Stimulated activated CD8-positive, alpha-beta memory T cell treated with anti-CD3 and anti-CD28 coated beads, Interleukin-15, amount 100 ng/mL, for 48 hours (primary cell): ENCODE measurements at places on chromosomes 16 and 17.

- DNase-seq: no peak
Observed at GRCh38 chr16:53872248-53873221, 168.6 kb downstream of the FTO start.

- no peak for DNase-seq
Observed at GRCh38 chr16:65037556-65037955, 84.3 kb downstream of the CDH11 start.

DNA sequence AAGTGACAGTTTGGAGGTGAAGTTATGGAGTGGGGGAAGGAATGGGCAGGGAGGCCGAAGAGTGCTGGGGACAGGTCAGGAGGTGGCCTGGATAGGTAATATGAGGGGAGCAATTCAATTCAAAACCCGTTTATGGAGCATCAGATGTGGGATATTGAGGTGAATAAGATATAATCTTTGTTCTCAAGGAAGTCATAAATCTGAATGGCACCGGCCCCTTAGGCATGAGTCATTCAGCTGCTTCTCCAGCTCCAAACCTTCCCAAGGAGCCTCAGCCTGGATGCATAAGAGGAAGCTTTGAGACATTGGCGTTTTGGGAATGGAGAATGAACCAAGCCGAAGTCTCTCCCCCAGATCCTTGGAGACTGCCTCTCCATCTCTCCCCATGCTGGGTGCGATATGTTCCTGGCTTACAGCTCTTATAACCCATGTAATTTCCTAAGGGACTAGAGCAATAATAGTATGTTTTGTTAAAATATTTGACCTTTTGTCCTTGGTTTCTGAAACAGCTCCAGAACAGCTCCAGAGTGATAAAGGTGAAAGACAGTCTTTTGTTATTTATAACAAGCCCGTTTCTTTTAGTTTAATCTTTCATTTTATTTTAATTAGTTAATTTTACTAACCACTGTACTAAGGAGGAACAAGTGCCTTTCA, 1.7 kb downstream of the TUBG2 start:
- DNase-seq: no peak

DNA sequence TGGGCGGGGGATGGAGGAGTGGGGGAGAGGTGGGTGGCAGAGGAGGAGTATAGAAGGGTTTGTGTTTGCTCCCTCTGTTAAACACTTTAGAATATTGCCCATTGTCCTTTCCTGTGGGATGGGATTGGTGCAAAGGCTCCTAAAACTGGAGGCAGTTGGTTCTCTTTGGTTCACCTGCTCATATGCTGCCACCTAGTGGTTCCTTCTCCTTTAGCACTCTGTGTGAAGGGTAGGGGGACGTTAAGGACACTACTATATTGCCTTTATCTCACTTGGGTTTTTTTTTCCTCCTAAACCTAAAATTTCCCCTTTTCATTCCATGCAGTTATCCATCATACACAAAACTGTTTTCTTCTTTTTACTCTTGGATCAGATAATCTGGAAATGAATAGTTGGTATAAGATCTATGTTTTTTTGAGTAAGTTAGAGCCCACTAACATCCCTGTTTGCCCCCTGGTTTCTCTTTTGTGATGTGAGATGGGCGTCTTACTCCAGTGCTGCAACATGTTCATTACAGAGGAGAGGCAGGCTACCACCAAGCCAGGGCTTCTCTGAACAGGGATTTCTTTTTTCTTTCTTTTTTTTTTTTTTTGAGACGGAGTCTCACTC, 23.8 kb downstream of the SNX11 start:
- no peak for DNase-seq

DNA sequence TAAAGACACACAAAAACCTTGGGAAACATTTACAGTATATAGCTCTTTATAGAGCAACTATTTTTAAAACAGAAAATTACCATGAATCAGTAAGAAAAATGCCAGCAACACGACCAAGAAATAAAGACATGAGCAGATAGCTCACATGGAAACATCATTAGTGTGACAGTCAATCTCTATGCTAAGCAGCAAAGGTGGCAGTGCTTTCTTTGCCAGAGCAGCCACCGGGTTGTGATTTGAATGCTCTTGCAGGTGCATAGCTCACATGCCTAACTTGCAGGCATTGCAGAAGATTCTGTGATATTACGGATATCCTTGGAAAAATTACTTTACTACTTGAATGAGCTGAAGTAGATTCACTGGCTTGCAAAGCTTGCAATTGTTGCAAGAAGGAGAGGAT, 652.9 kb upstream of the C16orf82 start:
- no peak for DNase-seq

GRCh38 chr17:69423450-69423849, 9.0 kb downstream of the MAP2K6 start:
- DNase-seq: no peak

- no peak for DNase-seq
Observed at GRCh38 chr17:73371836-73372235, 60.0 kb upstream of the CDC42EP4 start.

DNA sequence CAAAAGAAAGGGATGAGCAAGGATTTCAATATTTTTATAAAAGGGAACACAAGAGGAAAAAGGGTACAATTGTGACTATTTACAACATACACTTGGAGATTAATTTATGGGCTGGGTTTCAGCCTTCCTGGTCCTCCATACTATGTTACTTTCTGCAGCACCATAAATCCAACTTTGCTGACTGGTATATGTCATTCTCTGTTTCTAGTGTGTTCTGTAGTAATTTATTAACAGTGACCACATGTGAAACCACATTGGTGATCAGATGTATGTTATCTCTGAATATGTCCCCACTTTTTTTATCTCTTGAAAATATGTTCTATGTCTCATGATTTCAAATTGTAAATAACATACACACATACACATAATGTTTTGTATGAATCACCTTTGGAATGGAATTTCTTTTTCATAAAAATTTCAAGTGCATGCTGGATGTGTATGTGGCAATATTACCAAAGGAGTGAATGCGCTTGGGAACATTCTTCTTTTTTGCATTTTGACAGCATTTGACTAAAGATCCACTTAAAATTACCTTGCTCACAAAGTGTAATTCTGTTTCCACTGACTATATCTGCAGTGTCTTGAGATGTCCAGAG, 2.9 kb upstream of the LYRM9 start:
- DNase-seq: no peak

- peak; percentile 29 for DNase-seq
Observed at GRCh38 chr17:78933025-78933958, 8.1 kb upstream of the TIMP2 start.

DNA sequence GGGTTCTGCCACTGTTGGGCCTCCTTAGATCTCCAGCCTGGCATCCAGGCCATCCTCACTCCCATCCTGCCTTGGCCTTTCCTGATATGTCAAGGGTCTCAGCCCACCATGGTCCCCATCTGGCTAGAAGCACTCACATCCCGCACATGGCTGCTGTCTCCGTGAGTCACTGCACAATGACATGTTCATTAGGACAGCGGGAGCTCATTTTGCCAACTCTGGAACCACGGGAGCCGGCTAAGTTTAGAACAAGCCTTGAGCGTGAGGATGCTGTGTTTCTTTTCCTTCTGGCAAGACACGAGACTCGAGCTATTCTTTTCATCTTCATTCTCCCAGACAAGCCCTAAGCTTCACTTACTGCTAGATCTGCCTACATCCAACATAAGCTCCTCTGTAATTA, 65.7 kb upstream of the KSR1 start:
- DNase-seq: no peak

- DNase-seq: peak; percentile 20
Observed at GRCh38 chr17:48483471-48484131, 47.2 kb downstream of the HOXB1 start.

DNA sequence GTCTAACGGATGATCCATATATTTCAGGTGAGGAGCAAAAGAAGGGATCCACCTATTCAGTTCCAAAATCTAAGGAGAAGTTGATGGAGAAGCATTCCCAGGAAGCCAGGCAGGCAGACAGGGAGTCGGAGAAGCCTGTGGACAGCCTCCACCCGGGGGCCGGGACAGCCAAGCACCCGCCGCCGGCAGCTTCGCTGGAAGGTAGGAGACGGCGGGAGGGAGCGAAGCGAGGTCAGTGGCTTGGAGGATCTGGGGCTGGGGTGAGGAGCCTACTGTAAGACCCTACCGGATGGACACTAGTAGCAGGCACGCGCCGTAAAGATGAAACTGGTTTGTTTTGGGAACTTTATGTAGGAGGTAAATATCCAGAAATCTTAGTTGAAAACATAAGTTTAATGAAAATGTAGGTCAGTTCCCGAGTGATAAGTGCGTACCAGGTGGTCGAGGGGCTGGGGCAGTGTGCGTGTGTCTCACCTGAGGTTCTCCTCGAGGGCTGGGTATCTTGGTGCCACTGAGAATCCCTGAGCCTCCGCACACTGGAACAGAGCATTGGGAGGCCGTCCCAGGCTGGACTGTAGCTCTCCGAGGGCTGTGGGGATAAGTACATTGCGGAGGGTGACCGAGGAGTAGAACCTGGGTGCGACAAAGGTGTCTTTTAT, 714 bp downstream of the SPATA33 start:
- no peak for DNase-seq

DNA sequence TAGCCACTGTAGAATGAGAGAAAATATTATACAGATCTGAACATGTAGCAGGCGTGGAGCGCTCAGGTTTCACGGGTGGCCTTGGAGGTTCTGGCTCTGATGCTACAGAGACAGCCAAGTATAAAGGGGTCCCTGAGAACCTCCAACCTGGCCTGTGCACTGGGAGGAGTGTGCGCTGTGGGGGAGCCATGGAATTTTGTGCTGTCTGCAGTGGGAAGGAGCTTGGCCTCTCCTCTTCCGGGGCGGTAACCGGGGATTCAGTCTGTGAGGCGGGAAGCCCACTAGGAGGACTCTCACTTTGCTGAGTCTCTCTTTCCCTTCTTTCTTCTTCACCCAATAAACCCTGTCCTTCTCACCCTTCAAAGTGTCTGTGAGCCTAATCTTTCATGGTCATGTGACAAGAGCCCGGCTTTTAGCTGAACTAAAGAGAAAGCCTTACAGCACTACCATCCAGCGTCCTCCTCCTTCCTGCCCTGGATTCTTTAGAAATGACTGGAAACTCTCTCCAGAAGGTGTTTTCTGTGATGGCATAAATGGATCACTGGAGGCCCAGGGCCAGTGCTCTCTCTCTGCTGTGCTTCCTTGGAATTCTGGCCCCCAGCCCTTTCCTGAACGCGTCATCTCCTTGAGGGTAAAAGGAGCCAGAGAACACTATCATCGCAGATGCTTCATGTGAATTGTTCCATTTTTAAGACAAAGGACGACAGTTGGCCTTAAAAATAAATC, 232.1 kb upstream of the CACNG5 start:
- no peak for DNase-seq

DNA sequence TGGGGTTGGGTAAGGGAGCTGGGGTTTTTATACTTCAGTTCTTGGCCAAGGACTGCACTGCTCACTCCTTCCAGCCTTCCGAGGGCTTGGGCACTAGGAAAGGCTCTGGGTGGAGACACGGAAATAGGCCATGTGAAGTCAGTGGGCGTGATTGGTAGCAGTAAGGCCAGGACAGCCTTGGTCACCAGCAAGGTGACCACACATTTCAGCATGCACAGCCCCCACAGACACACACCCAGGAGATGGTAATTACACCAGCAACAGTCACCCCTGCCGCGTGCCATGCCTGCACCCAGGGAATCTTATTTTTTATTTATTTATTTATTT, 252.5 kb downstream of the SEC14L1 start:
- DNase-seq: no peak

DNA sequence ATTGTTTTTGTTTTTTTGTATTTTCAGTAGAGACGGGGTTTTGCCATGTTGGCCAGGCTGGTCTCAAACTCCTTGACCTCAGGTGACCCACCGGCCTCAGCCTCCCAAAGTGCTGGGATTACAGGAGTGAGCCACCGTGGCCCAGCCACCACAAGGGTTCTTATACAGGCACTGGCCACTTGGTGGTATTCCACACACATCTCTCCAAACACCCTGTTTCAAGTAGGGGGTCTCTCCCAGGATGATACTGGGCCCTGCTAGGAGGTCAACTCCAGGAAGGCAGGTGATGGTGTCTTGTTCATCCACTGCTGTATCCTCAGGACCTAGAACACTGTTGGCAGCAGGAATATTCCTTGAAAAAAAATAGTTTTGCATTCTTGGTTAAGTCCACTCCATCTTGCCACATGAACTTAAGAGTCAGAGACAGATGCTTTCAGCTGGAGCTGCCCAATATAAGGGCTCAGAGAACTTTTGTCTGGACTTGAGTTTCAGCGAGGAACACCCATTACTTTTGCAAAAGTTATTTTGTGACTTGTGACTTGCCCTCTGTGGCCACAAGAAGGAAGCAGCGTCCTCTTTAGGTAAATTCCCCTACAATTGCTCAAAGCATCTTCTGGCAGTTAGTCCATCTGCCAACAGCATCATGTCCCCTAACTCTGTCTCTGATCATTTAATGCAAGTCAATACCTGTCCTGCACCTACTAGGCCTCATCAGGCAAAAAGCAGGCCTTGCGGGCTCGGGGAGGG, 7.4 kb upstream of the EEF2K start:
- DNase-seq: no peak

- no peak for DNase-seq
Observed at GRCh38 chr16:88804552-88805339, 1.2 kb downstream of the CDT1 start.

GRCh38 chr16:1533443-1533951, at the start of gene TMEM204:
TSS of gene TMEM204 (plus strand) at chr16:1533666. CDS start at chr16:1534276, 610 bp downstream.
- DNase-seq: no peak

DNA sequence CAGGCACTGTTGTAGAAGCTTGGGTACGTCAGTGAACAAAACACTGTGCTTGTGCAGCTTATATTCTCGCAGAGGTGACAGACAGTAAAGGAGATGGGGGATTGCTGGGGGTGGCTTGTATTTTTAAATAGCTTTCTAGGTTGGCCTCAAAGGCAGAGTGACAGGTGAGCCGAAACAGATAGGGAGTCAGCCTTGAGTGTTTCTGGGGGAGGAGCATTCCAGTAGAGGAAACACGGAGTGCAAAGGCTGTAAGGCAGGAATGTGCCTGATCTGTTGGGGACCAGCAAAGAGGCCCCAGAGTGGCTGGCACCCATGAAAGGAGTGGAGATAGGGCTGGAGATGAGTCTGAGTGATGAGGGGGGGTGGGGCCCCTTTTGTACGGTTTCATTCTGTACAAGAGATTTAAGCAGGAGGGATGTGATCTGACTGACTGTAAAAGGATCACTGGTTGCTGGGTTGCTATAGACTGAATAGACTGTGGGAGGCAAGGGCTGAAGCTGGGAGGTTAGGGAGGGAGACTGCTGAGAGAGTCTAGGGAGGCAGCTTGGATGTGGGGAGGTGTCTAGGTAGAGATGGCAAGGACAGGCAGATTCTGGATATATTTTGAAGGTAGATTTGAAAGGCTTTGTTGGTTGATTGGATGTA, 15.2 kb downstream of the NUP93 start:
- DNase-seq: no peak

GRCh38 chr16:1713331-1713730, 7.3 kb downstream of the MAPK8IP3 start:
- no peak for DNase-seq
